ENCODE measurements at places on chromosomes 5 and 9.
A peak's percentile ranks its signal among the peaks of the same experiment; 100 is the strongest.

GRCh38 chr9:110157823-110158664 lies 49.9 kb downstream of the C9orf152 start:
- no peak for DNase-seq

DNA sequence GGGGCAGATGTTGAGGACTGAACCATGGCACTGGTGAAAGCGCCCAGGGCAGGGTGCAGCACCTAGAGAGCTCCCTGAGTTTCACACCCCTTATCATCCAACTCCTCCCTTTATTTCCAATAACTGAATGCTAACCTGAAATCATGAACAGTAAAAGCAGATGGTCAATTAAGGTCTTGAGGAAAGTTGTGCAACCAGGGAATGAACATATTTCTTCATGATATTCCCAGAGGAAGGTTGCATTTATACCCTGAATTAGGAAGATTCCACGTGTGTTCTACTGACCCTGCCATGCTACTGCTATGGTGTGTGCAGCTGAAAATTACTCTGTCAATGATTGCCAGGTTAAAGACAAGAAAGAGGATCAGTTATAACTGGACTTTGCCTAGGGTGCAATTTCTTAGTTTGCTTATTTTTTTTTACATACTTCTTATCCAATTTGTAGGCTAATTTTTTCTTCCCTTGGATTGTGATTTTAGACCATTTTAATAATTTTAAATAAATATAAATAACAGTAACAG lies 319.8 kb downstream of the SEMA5A start:
- no peak for DNase-seq

- DNase-seq = no peak
Measured at GRCh38 chr5:86786955-86787354, 169.2 kb downstream of the COX7C start.

DNA sequence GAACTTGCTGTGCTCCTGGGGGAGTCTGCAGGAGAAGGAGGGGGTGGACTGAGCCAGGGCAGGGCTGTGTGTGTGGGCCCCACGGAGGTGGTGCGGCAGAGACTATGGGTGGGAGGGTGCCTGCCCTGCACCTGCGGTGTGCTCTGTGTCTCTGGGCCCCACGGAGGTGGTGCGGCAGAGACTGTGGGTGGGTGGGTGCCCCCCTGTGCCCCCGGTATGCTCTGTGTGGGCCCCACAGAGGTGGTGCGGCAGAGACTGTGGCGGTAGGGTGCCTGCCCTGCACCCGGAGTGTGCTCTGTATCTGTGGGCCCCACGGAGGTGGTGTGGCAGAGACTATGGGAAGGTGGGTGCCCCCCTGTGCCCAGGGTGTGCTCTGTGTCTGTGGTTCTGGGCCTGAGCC lies 103.7 kb downstream of the EHMT1 start:
- no peak for DNase-seq

- peak; percentile 93 for DNase-seq
Measured at GRCh38 chr5:151068433-151069197, 12.2 kb downstream of the TNIP1 start.

- DNase-seq = no peak
Measured at GRCh38 chr9:108972626-108973209, 38.5 kb downstream of the ABITRAM start.

DNA sequence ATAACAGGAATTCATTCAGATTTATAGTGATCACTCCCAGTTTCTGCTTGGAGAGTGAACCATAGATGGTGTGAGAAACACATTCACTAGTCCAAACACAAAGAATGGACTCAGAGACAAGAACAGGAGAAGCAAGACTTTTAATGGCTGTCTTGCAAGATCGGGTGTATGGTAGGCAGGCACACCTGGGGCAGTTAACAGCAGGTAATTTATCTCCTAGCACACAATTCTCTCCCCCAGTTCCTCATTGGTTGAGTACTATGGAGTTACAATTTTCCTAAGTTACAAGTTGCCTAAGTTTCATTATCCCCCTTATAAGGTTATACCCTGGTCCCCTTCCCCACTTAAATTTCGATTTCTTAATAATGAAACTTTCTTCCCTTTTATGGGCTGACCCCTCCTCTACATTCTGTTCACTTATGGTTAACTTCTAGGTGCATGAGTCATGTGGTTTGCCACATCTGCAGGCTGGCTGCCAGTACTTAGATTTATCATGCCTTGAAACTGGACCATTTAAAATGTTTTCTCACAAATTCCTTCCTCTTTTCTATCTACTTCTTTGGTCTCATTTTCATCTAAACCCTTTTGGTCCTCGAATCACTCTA lies 623.3 kb downstream of the HINT1 start:
- DNase-seq = peak; percentile 50

DNA sequence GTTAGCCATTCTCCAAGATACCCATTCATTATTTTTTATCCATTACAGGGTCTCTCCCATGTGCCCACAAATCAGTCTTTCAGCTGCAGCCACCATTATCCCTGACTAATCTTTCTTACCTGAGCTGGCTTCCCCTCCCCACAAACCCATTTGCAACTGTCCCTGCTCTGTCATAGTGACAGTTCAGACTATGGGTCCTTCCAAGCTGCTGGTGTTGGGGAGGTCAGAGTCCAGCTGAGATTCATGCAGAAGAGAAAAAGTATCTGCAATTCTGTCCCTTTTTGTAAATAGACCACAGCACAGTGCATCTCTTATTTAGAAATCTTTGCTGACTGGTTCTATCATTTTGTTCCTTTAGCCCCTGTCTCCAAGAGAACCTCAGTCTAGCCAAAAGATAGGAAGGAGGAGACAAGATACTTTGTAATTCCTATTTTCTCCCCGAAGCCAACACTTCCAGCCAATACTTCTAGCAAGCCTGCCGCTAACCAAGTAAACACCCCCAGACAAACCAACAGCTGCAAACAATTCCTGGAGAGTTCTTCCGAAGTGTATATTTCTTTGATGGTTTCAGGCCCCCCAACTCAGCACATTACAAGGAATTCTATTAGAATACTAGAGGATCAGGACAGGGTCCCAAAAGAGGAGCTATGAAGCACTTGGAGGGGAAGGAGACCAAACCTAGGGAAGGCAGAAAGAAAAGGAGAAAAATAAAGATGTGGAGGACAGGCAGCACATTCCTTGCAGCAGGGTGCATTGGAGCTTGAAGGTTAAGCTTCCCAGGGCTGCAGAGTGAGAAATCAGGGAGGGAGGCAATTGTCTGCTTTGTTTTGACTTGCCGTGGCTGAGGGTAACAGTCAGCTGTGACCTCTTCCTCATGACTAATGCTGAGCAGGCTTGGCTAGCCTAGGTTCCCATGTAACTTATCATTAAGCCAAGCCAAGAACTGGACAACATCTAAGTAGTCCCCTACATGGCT lies 148.5 kb downstream of the SGCD start:
- peak; percentile 95 for DNase-seq

DNA sequence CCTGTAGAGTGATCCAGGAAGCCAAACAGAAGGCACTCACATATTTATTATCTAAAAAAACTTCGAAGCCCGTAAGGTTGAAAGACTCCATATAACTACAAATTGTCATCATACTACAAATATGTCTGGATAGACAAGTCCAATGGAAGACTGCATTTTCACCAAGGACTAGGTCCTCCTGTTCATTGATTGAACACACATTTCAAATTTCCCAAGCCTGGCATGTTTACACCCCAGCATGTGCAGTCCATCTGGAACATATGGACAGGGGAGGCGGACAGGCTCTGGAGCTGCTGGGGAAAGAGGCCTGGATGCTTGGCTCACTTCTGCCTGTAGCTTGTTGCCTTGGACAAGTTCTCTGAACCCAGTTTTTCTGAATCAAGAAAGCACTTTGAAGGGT lies 378.7 kb downstream of the ENC1 start:
- no peak for DNase-seq

DNA sequence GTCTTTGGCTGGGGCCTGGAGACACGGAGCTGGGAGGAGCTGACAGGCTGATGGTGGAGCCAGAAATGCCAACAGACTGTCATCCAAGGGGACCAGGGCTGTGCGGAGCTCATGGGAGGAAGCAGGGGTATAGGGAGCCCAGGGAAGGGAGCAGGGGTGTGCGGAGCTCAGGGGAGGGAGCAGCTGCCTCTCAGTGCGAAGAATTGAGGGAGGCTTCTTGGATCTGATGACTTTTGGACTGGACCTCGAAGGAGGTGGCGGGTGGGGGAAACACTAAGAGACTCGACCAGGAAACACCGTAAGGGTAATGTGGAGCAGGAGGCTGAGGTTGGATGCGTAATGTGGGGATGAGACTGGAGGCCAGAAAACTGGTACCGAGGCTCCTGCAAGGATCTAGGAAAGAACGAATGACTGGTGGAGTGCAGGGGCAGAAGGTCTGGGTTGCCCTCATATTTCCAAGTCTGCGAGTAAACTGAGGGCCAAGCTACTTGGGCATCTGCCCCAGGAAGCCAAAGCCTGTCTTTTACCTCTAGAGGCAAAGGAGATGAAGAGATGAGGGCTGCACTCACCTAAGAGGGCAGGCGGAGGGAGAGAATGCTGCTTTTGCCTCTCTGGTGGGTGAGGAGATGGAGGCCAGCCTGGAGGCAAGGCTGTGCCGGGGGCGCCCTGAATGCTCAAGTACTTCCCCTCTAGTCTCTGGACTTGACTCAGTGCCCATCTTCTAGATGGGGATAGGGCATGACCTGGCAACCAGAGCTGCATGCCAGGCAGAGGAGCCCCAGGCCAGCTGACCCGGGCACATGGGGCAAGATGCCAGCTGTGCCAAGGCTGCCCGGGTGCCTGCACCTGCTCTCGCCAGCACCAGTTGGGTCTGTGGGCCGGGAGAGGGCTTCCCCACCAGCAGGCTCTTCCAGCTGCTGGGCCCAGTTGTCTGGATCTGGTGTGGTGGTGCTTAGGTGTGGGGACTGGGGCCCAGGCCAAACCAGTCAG lies 2.3 kb downstream of the PTGS1 start:
- no peak for DNase-seq

DNA sequence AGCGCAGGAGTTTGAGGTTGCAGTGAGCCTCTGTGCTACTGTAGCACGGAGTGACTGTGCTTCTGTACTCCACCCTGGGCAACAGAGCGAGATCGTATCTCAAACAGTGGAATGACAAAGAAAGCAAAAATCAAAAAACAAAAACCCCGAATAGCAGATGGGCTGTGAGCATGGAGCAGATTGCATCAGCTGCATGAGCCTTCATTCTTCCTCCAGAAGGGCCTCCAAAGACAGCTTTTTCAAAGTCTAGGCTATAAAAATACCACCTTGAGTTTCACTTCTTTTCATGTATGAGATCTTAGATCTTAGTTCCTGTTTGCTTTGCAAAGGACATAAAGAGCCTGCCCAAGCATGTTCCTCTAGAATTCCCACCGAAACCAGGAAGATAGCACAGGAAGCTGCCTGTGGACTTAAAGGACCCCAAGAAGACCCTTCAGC lies 15.0 kb upstream of the HSPB3 start:
- no peak for DNase-seq

DNA sequence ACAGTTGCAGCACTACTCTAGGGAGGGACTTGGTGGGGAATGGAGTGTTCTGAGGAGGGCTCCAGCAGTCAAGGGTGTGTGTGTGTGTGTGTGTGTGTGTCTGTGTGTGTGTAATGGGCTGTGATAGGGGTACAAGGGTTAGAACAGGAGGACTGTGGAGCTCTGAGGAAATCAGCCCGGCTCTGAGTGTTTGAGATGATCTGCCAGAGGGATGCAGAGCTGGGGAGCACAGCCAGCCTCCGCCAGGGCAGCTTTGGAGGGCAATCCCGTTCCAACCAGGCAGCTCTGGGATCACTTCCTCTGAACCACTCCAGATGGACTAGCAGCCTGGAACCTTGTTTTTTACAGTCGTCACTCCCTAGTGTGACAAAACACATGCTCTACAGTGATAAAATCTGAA lies 3.0 kb upstream of the SLC6A7 start:
- DNase-seq = no peak

DNA sequence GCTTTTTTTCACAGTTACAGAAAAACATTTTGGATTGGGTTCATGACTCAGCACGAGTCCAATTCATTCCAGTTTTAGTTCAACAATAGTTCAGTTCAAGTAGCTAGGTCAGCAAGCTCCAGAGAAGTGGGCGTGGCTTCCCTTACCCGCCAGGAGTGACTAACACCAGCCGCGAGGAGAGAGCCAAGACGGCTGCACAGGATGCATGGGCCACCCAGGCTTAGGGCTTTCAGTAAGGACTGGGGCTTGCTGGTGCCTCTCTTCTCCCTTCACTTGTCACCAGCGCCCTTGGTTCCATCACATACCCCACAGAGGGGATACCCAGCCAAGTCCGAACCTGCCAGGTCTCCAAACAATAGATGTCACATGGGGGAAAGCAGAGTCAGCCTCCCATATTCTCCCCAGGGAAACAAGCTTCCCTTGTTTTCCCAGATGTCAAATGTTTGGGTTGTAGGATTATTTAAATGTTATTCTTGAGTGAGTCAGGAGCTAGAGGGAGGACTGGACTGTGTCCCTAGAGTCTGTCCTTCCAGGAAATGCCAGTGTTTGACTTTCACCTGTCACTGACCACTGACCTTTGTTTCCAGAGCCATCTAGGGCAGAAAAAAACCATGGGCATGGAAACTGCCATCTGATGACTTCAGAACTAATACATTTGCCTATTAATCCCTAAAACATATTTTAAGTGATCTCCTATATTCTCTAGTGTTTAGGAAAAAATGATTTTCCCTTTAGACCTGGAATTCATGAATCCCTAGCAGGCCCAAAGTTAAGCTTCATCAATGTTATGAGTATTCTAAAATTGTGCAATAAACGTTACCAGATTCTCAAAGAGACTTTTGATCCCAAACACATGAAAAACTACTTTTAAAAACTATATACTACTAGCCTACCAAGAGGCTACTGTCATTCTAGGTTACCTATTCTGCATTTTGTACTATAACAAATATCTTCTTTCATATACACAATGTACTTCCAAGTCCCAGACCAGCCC lies 51.9 kb downstream of the NIPAL4 start:
- peak; percentile 83 for DNase-seq

DNA sequence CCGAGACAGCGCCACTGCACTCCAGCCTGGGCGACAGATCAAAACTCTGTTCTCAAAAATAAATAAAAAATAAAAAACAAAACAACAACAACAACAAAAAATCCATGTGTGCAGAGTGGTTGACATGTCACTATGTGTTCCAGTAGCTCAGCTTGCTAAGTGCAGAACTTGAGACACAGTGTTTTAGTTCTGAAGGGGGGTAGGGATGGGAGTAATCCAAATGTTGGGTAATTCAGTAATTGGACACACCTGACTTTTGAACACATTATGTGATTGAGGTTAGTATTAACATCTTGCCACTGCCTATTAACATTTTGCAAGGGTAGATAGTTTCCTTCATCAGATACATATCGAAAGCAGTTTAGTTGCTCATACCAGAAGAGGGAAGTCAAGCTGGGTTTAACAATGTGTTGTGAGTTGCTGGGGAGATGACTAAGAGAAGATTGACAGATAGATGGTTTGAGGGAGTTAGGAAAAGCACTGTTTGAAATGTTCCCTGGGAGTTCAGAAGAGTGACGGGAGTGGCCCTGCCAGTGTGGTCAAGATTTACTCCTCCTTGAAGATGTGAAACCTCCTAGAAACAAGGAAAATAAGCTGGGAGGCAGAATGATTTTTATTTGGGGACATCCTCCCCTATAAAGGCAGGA lies 928 bp downstream of the HACD4 start:
- peak; percentile 84 for DNase-seq

DNA sequence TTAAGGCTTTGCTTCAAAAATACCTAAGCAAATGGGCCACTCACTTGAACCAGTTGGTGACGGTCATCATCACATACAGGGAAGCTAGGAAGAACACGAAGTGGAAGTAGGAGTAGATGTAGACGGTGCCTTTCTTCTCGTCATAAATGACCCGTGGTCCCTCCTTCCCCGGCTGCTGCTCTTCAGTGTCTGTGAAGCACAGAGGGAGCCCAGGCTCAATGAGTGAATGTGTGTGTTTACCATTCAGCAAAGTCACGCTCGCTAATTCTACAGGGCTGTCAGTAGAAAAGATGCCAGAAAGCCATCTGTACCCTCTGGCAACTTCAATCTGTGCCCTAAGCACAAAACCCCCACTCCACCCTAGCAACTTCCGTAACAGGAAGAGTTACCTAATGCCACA lies 109.8 kb downstream of the SERINC5 start:
- DNase-seq = no peak

All from kidney tubule cell (primary cell).